ENCODE measurements at places on chromosomes 3 and 15. TPM values are rescaled to one million over a fixed set of nuclear protein-coding genes. Genes with fewer than 3 reads are reported as not detected.
A peak's percentile ranks its signal among the peaks of the same experiment; 100 is the strongest.

Gene LINS1
- total RNA-seq = 25.0 TPM

Gene UCN2
- 0.94 TPM for total RNA-seq

Gene PARL
- total RNA-seq = 84.3 TPM

Gene RARRES1
- total RNA-seq = 1,195 TPM

Gene FBN1
- total RNA-seq = 0.93 TPM

Gene CFAP20DC
- total RNA-seq = 5.8 TPM

Gene GHSR
- total RNA-seq = not detected

Gene PARP3
- 20.4 TPM for total RNA-seq

Gene MKRN3
- not detected for total RNA-seq

GRCh38 chr3:72791161-72791560, 57.1 kb downstream of the SHQ1 start:
- H3K4me3 ChIP-seq = no peak overlapping the region
- H3K27me3 ChIP-seq = no peaks in the 10 kb centered on the region
- H3K36me3 ChIP-seq = no peaks in the 10 kb centered on the region
- no peaks in the 10 kb centered on the region for H3K4me1 ChIP-seq
- no peak for DNase-seq

DNA sequence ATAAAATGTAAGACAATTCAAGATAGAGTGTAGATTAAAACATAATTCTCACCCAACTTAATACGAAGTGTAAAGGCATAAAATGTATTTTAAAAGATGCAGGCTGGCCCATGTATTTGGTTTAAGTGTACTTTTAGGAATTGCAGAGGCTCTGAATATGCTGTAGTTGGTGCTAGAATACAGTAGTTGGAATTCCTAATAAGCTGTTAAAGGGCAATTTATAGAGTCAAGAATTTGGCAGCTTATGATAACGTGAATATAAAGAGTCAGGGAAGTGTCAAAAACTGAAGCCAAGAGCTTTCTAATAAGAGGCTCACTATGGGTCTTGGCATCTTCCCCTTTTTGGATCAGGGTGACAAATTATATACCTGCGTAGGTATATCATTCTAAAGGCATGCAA, 36.5 kb downstream of the ADAMTS9 start:
- no peak overlapping the region for H3K27ac ChIP-seq
- peaks cover 17% of the 10 kb centered on the region for H3K4me1 ChIP-seq
- no peak for DNase-seq
- H3K4me3 ChIP-seq = no peak overlapping the region
- H3K36me3 ChIP-seq = peaks cover 18% of the 10 kb centered on the region

DNA sequence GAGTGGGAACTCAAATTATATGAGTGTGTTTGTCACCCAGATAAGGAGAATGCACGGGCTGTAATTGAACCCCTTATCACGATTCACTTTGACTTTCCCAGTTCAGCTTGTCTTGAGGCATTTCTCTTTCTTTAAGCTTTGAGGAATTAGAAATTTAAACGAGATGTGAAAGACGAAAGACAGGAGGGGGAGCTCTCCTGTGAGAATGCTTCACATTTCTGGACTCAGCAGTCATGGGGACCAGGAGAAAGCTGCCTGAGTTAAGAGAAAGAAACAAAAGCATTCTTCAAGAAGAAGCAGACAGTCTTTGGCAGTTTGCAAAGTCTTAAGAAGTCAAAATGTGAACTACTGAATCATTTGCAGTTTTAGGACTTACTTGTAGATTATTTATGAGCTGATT, 205.6 kb downstream of the NECTIN3 start:
- H3K36me3 ChIP-seq = no peaks in the 10 kb centered on the region
- H3K4me3 ChIP-seq = no peak overlapping the region
- H3K27ac ChIP-seq = no peak overlapping the region
- H3K4me1 ChIP-seq = peaks cover 9% of the 10 kb centered on the region
- H3K27me3 ChIP-seq = no peaks in the 10 kb centered on the region
- no peak for DNase-seq

DNA sequence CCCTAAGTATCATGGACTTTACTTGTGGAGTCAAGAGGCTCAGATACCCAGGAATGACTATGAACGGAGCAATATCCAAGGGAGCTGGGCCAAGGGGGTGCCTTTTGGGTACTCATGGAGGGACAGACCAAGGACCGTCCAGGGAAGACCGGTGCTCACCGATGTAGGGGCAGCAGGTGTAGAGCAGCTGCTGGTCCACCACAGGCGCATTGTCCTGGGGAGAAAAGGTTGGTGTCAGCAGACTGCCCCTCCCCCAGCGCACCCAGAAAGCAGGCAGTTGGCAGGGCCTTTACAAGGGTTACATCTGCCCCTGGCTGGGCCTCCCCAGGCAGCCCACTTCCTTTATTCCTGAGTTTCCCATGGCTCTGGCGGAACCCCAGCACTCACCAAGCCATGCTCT, 7.5 kb downstream of the CDAN1 start:
- H3K4me3 ChIP-seq = no peak overlapping the region
- DNase-seq = no peak
- H3K27me3 ChIP-seq = no peaks in the 10 kb centered on the region

- peaks cover 21% of the 10 kb centered on the region for H3K27me3 ChIP-seq
- H3K27ac ChIP-seq = no peak overlapping the region
- H3K4me1 ChIP-seq = no peaks in the 10 kb centered on the region
- no peaks in the 10 kb centered on the region for H3K36me3 ChIP-seq
Measured at GRCh38 chr15:100060276-100060926, 281.4 kb downstream of the ADAMTS17 start.

DNA sequence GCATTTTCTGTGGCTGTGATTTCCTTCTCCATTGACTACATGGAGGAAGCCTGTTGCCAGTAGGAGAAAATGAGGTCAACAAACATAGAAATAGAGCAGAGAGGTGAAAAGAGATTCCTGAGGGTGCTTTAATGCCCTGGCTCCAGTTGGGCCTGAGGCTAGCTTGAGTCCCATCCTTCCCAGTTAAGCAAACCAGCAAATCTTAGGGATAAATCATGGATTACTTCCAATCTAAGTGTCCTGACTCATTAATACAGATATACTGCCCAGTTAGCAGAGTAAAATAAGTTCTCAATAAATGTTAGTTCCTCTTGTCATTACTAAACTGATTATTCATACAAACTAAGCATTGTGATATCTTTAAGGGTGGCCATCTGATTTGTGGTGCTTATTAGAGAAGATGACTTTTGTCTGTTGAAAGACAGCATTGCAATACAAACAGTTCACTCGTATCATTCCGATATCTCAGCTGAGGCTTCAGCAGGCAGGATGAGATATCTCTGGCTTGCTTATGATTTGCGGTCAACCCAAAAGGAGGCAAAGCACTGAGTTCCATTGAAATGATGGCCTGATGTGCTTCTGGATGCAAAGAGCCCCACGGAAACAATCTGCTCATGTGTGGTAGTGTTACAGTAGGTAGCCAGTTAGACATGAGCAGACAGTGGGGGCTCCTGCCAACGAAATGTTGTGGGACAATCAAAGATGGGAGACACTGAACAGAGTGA, 6.6 kb upstream of the STARD5 start:
- no peaks in the 10 kb centered on the region for H3K36me3 ChIP-seq
- DNase-seq = no peak
- H3K27ac ChIP-seq = no peak overlapping the region
- H3K27me3 ChIP-seq = peaks cover 14% of the 10 kb centered on the region

- H3K4me3 ChIP-seq = no peak overlapping the region
- no peak overlapping the region for H3K27ac ChIP-seq
- H3K4me1 ChIP-seq = no peaks in the 10 kb centered on the region
- H3K36me3 ChIP-seq = no peaks in the 10 kb centered on the region
- DNase-seq = no peak
Measured at GRCh38 chr3:109480014-109480413, 142.7 kb upstream of the DPPA4 start.

GRCh38 chr3:185071287-185071800, 81.5 kb downstream of the C3orf70 start:
- H3K4me1 ChIP-seq = no peaks in the 10 kb centered on the region
- peaks cover 41% of the 10 kb centered on the region for H3K27me3 ChIP-seq
- no peak for DNase-seq
- H3K27ac ChIP-seq = no peak overlapping the region
- H3K36me3 ChIP-seq = no peaks in the 10 kb centered on the region

DNA sequence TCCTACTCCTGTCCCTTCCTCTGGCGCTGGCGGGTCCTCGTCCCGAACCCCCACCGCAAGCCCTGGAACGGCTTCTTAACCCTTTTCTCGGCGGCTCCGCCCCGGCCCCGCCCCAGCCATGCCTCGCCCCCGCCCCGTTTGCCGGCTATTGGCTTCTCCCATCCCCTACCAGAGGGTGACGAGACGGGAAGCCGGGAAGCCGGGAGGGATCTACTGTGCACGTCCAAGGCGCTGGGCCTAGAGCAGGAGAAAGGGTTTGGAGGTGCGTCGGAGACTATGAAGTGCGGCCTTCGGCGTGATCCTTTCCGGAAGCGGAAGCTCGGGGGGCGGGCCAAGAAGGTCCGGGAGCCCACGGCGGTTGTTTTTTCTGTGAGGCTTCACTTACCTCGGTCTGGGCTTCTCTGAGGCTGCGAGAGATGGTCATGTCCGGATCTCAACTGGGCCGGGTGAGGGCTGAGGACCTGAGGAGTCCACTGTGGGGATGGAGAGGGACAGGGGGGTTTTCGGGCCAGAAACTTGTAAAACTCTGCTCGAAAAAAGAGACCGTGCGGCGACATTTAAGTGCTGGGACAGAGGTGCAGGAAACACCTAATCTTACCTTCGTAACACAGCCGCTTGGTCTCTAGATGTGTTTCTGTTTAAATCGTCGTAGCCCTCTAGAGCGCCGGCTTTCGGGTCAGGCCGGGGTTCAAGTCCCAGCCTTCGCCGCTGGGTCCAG, 21.4 kb downstream of the ROPN1B start:
- peaks cover 21% of the 10 kb centered on the region for H3K27me3 ChIP-seq
- H3K36me3 ChIP-seq = peaks cover 8% of the 10 kb centered on the region
- DNase-seq = peak; percentile 70
- H3K4me3 ChIP-seq = peak overlapping the region; percentile 75

DNA sequence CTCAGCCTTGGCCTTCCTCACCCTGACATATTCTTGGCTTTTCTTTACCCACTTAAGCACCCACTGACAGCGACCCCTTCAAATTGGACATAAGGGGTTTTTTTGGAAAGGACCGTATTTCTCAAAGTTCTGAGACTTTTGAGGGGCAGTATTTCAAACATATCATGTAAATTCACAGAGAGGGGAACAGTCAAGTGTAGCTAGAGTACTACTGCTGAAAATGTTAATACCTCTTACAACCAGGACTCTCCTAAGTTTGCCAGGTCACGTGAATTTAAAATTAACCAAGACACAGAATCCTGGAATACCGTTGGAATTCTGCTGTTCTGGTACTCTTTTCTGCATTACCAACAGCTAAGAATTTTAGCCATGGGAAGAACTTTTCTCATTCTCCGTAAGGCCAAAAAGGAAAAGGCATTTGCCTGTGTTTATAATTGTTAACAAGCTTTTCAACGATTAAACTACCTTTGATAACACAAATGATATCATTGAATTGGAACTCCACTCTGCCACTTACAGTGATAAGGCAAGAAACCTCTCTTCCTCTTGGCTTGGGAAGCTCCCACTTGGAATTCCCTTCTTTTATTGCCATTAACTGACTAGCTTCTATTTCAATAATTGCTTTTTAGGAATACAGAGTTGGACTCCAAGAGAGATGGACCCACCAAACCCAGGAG, 597 bp upstream of the GBE1 start:
- H3K36me3 ChIP-seq = peaks cover 18% of the 10 kb centered on the region
- H3K27ac ChIP-seq = peak overlapping the region; percentile 36
- DNase-seq = no peak
- peak overlapping the region; percentile 77 for H3K4me3 ChIP-seq

- no peaks in the 10 kb centered on the region for H3K27me3 ChIP-seq
- DNase-seq = peak; percentile 43
- H3K4me3 ChIP-seq = peak overlapping the region; percentile 93
- H3K36me3 ChIP-seq = peaks cover 36% of the 10 kb centered on the region
- H3K27ac ChIP-seq = peak overlapping the region; percentile 94
- peaks cover 6% of the 10 kb centered on the region for H3K4me1 ChIP-seq
Measured at GRCh38 chr3:40309925-40310695, 603 bp downstream of the EIF1B start.

DNA sequence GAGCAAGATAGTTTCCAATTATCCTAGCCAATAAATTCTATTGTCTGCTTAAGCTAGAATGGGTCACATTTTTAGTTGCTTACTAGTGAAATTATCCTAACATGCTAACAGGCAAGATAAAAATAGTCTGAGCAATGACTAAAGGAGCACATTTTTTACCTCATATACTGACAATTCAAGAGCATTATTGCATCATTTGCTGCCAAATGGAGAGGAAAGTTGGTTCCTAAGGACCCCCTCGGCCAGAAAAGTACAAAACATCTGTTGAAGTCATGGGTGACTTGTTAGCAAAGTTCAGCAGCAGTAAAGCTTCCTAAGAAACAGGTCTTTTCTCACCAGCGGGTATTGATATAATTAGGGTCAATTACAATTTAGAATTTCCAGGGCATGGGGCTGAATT, 1001.0 kb downstream of the FHIT start:
- H3K4me3 ChIP-seq = no peak overlapping the region
- H3K36me3 ChIP-seq = no peaks in the 10 kb centered on the region
- H3K4me1 ChIP-seq = no peaks in the 10 kb centered on the region
- DNase-seq = no peak
- no peak overlapping the region for H3K27ac ChIP-seq

DNA sequence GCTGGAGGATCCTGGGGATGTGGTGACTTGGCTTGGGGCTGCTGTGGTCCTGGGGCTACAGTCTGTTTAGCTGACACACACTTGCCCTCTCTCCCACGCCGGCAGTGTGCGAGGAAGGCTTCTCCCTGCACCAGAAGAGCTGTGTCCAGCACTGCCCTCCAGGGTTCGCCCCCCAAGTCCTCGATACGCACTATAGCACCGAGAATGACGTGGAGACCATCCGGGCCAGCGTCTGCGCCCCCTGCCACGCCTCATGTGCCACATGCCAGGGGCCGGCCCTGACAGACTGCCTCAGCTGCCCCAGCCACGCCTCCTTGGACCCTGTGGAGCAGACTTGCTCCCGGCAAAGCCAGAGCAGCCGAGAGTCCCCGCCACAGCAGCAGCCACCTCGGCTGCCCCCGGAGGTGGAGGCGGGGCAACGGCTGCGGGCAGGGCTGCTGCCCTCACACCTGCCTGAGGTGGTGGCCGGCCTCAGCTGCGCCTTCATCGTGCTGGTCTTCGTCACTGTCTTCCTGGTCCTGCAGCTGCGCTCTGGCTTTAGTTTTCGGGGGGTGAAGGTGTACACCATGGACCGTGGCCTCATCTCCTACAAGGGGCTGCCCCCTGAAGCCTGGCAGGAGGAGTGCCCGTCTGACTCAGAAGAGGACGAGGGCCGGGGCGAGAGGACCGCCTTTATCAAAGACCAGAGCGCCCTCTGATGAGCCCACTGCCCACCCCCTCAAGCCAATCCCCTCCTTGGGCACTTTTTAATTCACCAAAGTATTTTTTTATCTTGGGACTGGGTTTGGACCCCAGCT, 2.9 kb upstream of the FES start:
- H3K36me3 ChIP-seq = peaks cover 33% of the 10 kb centered on the region
- H3K4me1 ChIP-seq = no peaks in the 10 kb centered on the region
- H3K27me3 ChIP-seq = no peaks in the 10 kb centered on the region
- H3K27ac ChIP-seq = no peak overlapping the region
- H3K4me3 ChIP-seq = no peak overlapping the region
- no peak for DNase-seq

- peaks cover 43% of the 10 kb centered on the region for H3K4me1 ChIP-seq
- peak; percentile 84 for DNase-seq
- peak within 1 kb of the TSS; percentile 98 for H3K27ac ChIP-seq
- peaks cover 48% of the 10 kb centered on the region for H3K36me3 ChIP-seq
- H3K27me3 ChIP-seq = no peaks in the 10 kb centered on the region
Measured at GRCh38 chr3:14947100-14947885, at the start of gene NR2C2. NR2C2 (plus strand) TSS chr3:14947583; CDS start chr3:15003915, 56,332 bp downstream.

- no peak for DNase-seq
- H3K4me1 ChIP-seq = peaks cover 93% of the 10 kb centered on the region
- H3K36me3 ChIP-seq = peaks cover 34% of the 10 kb centered on the region
- peak overlapping the region; percentile 90 for H3K27ac ChIP-seq
- peak overlapping the region; percentile 37 for H3K4me3 ChIP-seq
Measured at GRCh38 chr3:185759512-185759911, 65.3 kb downstream of the IGF2BP2 start.
